HS-27A (cell line): ENCODE measurements at places on chromosomes 7 and 10.

DNA sequence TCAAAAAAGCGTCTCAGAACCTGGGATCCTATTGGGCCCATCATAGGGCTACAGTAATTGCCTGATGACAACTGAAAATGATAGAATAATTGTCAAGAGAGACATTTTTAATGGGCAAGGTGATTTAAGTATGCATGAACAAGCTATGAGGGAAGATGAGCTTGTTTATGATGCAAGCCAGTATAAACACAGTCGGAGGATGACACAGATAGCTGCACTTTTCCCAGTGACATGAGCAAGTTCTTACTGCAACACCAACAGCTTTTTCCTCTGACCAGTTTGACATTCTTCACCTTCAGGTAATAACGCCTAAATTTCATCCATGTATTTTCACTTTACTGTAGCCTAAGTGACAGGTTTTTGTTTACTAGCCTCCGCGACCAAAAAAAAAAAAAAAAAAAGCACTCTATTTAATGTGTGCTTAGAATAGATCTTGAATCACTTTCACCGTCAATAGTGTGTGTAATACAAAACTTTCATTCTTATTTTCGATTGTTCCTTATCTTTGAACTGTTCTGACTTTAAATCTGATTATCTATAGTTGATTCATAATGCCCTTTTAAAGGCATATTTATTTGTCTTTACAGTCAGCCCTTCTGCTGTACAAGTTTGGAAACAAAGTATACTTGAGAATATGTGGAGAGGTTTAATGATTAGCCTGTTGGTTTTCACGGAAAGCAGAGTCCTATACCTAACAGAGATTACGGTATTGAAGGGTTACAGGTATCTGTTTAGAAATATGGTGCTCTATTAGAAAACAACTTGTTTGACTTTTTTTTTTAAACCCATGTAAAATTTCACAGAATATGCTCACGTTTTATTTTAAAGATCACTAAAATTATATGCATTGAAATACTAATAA, 1.7 kb downstream of the FOXP2 start:
- no peak for DNase-seq

GRCh38 chr10:76127984-76128589, 696.7 kb downstream of the LRMDA start:
- no peak for DNase-seq

- DNase-seq = no peak
These were observed 872.4 kb downstream of the LRMDA start for GRCh38 chr10:76303682-76304316.

- DNase-seq = no peak
These were observed 9.9 kb downstream of the STARD3NL start for GRCh38 chr7:38187794-38188440.

- DNase-seq = no peak
These were observed 42.2 kb downstream of the AOAH start for GRCh38 chr7:36682102-36682501.

DNA sequence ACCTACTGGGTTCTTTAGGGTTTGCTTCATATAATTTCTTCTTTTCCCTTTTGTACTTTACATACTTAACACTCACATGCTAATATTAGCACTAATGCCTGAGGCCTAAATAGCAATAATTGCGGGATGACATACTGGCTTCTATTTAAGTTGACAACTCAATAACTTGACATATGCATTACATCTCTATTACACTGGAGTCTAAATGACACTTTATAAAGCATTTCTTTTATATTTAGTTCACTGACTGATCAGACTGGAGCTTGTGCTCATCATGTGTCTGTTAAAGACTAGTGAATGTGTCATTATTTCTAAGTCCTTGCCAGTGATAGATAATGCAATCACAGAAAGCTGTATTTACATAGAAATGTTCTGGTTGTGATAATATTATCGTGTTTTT, 472.1 kb upstream of the SEMA3A start:
- no peak for DNase-seq

- DNase-seq = no peak
These were observed 41.7 kb upstream of the UBE3C start for GRCh38 chr7:157097056-157097329.

DNA sequence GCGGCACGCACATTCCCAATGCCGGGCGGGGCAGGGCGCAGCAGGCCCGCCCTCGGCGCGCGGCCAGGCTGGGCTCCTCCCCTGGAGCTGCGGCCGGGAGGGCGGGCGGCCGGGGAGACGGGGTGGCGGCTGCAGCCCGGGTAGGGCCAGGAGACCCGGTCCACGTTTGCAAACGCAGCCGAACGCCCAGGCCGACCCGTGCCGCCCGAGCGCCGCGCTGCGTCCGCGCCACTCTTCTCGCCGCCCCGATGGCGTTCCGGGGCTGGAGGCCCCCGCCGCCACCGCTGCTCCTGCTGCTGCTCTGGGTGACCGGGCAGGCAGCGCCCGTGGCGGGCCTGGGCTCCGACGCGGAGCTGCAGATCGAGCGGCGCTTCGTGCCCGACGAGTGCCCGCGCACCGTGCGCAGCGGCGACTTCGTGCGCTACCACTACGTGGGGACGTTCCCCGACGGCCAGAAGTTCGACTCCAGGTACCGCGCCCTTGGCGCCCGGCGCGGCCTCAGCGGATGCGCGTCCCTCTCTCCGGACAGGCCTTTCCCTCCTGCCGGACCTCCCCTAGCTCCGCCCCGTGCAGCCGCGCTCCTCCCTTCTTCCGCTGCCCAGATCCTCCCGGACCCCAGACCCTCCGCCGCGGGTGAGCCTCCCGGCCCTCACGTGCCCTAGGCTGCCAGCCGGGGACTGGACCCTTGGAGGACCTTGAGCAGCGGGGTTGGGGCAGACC, at the start of gene FKBP9:
TSS of gene FKBP9 (plus strand) at position 115 of the 720 bp plus-strand sequence. CDS start at position 249, 134 bp downstream.
- no peak for DNase-seq

DNA sequence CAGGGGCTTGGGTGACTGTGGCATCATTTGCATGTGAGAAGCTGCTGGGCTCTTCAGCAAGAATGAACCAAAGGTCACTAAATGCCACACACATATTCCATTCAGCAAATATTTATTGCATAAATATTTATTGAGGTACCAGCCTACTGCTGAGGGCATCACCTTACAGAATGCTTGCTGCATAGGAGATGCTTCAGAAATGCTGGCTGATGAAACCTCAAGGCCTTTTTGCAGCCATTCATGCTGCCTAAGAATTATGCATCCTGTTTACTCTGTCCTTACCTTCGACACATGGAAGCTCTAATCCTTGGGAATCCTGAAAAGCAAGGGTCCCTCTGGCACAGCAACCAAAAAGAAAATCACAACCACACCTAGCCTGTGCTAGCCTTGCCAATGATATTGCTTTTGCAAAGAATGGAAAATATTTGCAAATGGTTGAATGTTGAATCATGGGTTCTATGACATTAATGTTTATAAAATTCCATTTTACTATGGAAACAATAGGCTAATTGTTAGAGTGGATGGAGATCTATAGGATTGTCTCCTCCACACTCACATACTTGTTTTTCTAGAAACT, 79.6 kb downstream of the PCGF5 start:
- DNase-seq = no peak

DNA sequence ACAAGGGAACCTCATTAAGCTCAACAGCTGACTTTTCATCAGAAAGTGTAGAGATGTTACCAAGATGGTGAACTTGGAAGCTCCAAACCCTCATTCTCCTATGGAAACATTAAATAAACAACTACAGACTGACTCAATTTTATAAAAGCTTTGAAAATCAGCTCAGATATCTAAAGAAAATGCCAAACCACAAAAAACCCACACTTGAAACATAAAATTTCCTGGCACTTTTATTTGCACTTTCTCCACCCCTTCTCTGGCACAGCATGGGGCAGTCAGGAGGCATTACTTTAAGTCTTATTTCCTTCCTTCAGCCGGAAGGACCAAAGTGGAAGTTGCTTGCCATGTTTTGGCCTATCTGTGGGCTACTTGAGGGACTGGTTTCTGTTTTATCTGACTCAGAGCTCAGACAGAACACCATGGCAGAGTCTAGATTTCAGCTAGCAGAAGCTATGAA, 114.7 kb downstream of the ODAD2 start:
- no peak for DNase-seq

DNA sequence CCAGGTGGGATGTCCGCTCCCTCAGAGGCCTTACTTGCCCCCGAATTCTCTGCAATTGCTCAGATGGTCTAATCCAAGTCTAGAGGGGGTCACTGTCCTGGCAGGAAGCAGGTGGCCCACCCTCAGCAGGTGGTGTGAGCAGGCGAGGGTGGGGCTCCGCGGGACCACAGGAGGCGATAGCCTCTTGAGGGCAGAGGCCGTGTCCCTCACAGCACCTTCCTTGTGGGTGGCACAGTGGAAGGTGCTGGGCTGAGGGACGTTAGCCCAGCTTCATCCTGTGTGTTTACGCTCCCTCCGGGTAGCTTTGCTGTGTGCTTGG, 38.3 kb upstream of the INPP5A start:
- no peak for DNase-seq

DNA sequence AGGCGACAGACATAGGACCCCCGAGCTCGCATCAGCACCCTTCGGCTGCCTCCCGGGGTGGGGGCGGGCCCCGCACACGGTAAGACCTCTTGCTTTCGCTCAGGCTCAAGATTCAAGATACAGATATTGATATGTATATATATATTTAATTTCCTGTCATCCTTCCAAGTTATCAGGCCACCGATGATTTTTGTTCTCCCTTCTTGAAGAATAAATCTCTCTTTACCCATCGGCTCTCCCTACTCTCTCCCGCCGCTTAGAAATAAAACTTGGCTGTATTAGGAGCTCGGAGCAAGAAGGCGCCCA, 603 bp downstream of the ADRA2A start:
- DNase-seq = no peak

GRCh38 chr10:117175901-117176534, 21.3 kb upstream of the KCNK18 start:
- peak; percentile 19 for DNase-seq

DNA sequence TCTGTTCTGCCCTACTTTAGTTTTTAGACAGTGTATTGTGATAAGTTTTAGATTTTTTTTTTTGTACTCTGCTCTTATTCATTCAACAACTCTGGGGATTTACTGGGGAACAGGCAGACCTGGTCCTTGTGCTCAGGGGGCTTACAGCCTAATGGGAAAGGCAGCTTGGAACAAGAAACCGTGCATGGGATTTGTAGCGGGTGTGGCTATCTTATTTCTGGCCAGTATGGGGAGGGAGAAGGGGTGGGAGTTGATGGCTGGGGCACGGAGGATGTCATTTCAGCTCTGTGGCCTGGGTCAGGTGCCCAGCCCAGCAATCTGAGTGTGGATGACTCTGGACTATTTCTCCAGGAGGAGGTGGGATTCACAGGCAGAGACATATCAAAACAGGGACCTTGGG, 47.0 kb downstream of the GRK5 start:
- no peak for DNase-seq

- no peak for DNase-seq
These were observed 37.1 kb downstream of the PRTFDC1 start for GRCh38 chr10:24915304-24915703.

GRCh38 chr10:99870123-99870730, 87.8 kb downstream of the ABCC2 start:
- no peak for DNase-seq

- no peak for DNase-seq
These were observed 184.6 kb downstream of the RAMP3 start for GRCh38 chr7:45342236-45342635.

GRCh38 chr7:1076184-1077072, 11.5 kb upstream of the GPER1 start:
- DNase-seq = no peak

DNA sequence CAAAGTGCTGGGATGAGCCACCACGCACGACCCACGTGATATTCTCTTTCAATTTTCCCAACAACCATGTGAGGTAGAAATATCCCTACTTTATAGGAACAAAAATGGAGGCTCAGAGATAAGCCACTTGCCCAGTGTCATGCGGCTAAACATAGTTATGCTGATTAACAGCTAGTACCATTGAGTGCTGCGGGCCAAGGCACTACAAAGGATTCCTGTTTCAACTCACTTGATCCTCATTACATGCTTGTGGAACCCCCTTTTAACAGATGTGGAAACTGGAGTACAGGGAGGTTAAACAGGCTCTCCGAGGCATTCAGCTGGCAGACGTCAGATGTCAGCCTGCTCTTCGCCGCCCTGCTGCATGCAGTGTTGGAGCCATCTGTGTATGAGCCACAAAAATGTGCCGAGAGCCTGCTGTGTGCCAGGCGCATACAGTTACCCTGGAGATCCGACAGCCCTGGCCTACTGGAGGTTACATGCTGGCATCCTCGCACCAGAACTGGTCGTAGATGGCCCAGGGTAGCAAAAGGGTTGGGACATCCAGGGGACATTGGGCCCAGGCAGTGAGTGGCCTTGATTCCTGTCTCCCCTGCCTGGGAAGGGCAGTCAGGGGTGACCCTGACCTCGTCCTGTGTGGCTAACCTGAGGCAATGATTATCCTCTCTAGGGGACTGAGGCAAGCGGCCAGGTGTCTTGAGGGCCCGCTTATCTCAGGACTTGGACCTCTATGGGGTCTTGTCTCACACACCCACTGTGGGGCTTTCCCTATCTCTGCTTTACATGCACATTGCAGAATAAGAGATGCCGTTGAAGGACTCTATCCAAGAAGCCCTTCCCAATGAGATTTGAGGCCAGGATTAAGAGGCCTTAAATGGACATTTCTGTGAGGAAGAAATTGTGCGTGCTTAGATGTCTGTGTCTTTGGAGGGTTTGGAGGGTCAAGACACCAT, 18.5 kb upstream of the SRGN start:
- no peak for DNase-seq

DNA sequence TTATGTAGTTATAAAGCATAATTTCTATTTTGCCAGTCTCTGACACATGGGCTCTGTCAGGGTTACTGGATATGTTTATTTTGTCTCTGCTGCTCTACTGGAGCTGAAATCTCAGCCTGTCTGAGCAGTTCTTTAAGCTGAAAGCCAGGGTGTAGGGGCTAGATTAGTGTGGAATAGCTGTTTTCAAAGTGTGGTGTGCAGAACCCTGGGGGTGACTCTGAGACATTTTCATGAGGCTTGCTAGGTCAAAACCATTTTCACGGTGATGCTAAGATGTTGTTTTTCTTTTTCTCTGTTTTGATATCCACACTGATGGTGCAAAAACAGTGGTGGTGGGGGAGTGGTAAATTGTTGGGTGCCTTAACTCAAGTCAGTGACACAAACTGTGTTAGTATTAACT, 45.5 kb downstream of the CREM start:
- DNase-seq = no peak

DNA sequence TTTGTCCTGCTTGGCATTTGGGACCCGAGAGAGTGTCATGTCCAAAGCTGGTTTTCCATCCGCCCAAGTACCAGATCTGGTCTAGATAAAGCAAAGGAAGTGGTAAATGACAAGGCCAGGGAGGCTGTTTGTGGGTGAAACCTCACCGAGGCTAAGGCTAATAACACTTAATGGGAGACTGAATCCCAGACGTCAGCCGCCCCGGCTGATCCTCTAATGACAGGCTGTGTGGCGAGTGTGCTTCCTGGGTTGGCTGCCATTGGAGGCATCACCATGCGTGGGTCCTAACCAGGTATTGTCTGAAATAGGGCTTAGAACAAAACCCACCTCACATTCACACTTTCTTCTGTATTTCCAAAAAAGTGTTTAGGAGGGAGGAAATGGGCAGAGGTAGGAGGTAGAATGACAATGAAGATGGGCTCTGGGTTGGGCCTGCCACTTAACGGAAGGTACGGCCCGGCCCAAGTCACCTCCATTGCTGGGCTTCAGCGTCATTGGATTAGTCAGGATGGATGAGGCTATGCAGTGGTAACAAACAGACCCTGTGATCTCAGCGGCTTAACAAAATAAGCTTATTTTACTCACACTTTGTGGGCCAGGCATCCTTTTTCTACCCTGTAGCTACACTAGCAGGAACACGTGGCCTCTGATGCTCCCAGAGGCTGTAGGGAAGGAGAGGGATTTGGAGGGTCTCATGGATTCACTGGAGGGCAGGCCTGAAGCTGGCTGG, 59.7 kb downstream of the PROSER2 start:
- DNase-seq = no peak
